ENCODE measurements at places on chromosomes 13 and 19.
A peak's percentile ranks its signal among the peaks of the same experiment; 100 is the strongest.

DNA sequence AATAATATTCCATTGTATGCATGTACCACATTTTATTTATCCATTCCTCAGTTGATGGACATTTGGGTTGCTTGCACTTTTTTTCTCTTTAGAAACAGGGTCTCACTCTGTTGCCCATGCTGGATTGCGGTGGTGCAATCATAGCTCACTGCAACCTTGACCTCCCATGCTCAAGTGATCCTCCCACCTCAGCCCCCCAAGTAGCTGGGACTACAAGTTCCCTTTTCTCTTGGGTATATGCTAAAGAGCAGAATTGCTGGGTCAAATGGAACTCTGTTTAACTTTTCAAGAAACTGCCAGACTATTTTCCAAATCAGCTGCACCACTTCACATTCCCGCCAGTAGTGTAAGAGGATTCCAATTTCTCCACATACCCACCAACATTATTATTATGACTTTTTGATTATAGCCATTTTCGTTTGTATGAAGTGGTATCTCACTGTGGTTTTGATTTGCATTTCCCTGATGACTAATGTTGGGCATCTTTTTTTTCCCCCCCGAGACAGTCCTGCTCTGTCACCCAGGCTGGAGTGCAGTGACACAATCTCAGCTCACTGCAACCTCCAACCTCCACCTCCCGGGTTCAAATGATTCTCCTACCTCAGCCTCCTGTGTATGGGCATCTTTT is 7.6 kb upstream of the IPO5 start:
- DNase-seq, result no peak

GRCh38 chr13:111866731-111867245 is 200.2 kb upstream of the SOX1 start:
- no peak for DNase-seq

GRCh38 chr19:18589380-18590272 is 1.0 kb downstream of the REX1BD start:
- DNase-seq, result peak; percentile 41

DNA sequence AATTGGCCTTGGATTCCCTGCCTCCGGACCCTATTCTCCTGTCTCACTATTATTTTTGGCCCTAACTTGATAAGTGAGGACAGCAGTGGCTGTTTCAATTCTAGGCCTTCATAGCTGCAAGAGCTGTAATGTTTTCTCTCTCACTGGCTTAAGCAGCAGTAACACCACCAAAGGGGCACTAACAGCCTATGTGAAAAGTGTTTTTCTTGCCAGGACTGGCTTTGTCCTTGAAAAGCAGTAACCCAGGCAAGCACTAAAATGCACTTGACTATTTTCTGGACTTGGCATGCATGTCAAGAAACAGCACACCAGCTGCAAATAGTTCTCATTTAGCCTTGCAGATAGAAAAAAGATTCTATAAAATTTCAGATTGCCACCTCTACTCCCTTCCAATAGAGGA is 9.3 kb upstream of the FBXL3 start:
- no peak for DNase-seq

DNA sequence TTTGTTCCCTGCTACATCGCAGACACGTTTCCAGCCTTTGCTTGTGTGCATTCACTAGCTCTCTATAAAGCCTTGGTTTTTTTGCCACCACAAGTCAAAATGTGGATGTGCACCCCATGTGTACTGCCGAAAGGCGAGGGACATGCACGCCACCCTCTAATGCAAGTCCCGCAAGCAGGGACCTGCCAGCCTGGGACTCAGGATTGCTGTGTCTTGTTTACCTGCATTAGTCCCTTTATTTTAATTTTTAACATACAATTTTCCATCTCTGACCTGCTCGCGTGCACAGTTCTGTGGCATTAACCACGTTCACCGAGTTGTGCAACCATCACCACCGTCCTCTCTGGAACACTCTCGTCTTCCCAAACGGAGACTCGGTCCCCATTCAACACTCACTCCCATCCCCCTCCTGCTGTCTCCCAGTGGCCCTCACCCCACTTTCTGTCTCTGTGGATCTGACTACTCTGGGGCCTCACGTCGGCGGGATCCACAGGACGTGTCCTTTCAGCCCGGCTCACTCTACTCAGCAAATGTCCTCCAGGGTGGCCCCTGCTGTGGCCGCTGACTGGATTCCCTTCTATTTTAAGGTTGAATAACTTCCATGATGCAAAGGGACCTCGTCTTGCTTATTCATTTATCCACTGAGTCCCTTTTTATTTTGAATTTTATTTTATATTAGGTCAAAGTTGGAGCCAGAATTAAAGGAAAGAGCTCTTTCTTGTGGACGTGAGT is 58.4 kb downstream of the RASA3 start:
- no peak for DNase-seq

DNA sequence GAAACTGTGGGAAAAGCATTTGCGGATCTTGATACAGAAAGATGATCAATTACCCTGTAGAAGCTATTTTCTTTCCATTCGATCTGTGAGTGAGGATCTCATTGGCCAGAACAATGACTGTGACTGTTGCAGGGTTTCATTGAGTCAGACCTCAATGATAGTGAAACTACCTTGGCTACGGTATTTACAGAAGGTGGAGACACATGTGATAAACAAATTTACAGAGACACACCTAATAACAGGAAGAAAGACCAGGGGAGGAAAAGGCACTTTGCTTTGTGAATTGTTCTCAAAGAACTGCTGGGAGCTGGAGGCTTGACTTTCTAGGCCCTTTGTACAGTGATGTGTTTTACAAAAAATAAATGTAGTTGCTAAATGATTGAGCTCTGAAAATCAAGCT is 19.9 kb upstream of the ARGLU1 start:
- no peak for DNase-seq

All from GDM1 (cell line).